ENCODE measurements at places on chromosomes 5 and 9.

DNA sequence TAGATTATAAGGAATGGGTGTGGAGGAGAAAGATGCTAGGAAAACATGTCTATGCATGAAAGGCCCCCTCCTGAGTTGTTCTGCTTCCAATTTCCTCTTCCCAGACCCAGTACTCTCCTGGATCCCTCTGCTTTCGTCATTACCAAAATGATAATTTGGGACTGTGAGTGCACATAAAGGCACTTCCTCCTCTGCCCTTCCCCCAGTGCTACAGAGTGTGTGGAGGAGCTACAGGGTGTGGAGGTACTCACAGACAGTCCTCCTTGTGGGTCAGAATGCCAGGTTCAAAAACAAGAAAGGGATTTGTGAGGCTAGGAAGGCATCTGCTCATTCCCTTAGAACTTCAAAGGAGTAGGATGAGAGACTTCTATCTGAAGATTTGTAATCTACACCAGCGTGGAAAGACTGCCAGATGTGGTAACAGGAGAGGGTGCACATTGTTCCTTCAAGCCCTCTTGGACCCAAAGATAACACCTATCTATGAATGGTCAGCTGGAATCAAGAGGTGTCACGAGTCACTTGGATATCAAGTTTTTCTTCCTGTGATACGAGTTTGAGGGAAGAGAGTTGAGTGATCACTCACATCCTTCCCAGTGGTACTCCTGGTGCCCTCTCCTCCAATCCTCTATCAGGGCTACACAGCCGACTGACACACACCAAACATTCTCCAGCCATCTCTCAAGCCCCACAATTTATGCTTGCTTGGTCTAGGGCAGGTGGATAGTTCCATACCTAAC is 201.1 kb downstream of the EPB41L4A start:
- DNase-seq = no peak

GRCh38 chr5:179235416-179236400 is 109.6 kb downstream of the ADAMTS2 start:
- DNase-seq = no peak

- DNase-seq = no peak
These were observed 203.0 kb upstream of the TUT7 start for GRCh38 chr9:86557063-86557766.

DNA sequence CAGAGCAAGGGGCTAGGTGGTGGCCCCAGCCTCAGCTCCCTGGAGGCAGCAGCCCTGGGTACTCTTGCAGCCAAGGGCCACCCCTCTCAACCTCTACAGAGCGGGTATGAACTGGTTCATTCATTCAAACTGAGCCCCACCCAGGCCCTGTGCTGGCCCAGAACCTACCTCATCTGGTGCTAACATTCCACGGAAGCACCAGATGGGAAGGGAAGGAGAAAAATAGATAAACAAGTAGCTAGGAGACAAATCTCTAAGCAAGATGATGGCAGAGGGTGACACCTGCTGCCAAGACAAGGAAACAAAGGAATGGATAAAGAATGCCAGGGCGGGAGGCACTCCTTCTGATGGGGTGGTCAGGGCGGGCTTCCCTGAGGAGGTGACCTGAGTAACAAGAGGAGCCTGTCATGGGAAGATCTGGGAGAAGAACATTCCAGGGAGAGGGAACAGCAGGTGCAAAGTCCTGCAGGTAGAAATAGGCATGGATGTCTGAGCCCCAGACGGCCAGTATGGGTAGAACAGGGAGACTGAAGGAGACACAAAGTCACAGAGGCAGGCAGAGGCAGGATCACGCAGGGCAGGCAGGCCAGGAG is 6.1 kb downstream of the ST6GALNAC4 start:
- DNase-seq = no peak

GRCh38 chr5:160278343-160278742 is 34.0 kb downstream of the CCNJL start:
- DNase-seq = no peak

- no peak for DNase-seq
These were observed 72.9 kb downstream of the TARS1 start for GRCh38 chr5:33513462-33514185.

GRCh38 chr5:87210076-87210475 is 57.6 kb upstream of the RASA1 start:
- no peak for DNase-seq

GRCh38 chr9:116475201-116475600 is 211.9 kb upstream of the TRIM32 start:
- no peak for DNase-seq

GRCh38 chr5:34844106-34844505 is 5.1 kb downstream of the TTC23L start:
- no peak for DNase-seq

DNA sequence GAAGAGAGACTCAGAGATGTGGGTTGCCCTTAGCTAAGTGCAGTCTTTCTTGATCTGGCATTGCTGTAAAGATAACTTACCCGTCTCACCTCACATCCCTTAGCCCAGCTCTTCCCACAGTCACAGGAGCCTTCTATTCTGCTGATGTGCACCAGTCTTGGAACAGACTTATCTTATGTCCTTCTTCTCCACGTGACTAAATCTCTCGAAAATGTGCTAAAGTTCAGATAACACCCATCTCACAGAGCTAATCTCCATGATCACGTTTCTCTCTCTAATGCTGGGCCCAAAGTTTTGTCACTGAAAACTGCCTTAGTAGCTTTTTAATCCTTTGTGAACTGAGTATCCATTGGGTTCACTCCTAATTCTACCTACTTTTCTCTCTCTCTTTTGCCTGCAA is 16.7 kb downstream of the SLC36A1 start:
- no peak for DNase-seq

DNA sequence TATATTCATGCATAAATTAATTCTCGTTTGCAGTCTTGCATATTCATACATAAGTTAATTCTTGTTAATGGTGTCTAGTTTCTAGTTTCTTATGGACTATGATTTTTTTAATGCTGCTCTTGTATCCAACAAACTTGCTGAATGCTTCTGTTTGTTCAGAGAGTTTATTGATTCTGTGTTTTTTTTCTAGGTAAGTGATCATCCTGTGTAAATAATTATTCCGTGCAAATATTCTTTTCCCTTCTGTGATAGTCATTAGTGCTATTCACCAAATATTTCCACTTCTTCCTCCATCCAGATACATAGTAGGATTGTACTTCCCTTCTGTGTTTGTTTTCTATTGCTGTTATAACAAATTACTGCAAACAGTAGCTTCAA is 35.8 kb upstream of the SHISAL2B start:
- DNase-seq = no peak

DNA sequence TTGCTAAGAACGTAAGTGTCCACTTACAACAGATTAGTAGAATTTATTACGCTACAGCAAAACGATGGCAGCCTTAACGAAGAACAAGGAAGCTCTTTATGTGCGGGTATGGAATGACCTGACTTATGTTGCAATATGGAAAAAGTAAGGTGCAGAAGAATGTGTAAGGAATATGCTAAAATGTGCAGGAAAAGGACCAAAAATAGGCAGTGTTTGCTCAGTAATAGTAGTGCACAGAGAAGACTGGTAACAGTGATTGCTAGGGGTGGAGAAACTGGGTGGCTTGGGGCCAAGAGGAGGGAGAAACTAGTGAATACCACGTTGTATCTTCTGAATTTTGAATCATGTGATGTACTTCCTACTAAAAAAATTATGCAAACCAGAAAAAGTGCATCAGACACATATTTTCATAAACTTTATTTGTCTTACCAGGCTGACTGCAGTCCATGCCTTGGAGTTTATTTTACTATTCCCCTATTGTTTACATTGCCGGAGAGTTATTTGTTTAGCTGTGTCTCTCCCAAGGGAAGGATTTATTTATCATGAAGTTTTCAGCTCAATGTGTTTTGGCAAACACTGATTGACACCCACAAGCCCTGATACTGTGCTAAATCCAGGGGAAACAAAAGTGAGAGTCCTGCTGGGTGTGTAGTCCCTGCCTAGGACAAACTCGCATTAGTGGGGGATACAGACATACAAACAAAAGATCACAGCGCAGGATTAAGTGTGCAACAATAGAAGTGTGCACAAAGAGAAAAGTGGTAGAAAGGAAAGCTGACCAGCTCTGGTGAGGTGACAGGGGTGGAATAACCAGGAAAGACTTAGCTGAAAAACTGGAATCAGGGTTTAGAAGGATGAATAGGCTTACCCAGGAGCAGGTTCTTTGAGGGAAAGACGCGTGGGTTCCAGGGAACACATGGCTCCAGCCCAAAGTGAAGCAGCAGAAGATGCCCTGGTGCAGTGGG is 34.0 kb upstream of the ZNF484 start:
- DNase-seq = no peak

DNA sequence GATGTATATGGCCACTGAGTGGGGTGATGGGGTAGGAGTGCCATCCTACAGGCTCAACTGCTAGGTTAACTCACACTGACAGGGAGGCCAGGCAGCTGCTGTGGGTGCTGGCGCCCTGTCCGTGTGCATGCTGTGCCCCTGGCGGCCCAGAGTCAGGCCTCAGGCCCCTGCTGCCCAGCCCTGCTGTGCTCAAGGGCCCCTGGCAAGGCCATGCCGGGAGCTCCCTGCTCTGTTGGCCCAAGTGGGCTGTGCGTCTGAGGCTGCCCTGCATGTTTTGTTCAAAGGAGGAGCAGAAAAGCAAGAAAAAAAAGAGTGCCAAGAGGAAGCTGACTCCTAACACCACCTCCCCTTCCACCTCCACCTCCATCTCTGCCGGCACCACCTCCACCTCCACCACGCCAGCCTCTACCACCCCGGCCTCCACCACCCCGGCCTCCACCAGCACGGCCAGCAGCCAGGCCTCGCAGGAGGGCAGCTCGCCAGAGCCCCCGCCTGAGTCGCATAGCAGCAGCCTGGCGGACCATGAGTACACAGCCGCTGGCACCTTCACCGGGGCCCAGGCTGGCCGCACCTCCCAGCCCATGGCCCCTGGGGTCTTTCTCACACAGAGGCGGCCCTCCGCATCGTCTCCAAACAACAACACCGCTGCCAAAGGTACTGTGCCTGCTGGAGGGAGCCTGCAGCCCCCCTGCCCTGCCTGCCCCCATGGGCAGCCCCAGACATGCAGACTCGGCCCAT is 100.1 kb downstream of the PHF2 start:
- no peak for DNase-seq

GRCh38 chr5:73705364-73705763 is 79.4 kb downstream of the ARHGEF28 start:
- DNase-seq = no peak

DNA sequence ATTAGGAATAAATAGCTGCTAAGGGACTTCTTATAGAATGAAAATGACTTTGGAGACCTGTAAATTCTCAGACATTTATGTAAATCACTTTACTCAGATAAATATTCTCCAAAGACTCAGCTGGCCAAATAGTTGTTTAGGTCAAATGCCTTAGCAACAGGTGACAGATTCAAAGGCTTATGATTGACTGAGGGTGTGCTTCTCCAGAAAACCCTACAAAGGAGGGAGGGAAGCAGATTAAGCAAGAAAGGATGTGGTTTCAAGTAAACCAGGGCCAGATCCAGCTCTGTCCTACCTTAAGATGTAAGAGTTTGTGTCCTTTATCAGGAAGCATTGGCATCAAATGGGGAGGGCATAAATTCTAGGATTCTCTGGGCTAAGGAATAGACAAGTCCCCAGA is 433.0 kb downstream of the TLE1 start:
- no peak for DNase-seq

DNA sequence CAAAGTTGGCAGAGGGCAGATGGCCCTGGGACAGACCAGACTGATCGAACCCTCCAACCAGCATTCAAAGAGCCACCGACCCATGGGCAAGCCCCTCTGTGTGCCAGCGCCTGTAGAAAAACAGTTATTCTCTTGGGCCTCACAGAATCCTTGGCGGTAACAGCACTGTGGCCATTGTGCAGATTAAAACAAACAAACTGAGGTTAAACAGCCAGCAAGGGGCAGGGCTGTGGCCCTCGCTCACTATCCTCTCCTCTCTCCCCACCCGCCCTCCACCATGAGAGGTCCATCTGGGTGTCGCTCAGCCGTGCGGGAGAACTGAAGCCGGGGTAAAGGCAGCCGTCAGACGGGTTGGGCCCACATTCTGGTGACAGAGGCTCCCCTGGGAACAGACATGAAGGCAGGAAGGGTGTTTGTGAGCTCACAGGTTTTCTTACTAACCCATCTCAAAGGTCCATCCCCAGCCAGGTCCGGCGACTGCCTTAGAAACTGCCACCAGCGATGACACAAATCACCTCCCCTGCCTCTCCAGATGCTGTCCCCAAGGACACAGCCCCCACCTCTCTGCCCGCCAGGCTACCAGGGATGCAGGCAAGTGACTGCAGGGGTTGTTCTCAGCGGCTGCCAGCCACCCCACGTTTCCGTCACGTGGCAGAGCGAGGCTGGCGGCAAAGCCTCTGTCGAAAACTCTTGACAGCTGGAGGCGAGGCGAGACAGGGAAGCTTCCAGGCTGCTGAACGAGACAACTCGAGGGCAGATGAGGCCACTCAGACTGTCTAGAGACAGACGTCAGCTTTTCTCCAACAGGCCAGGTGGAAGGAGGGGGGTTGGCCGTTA is 75.8 kb upstream of the SARDH start:
- no peak for DNase-seq

GRCh38 chr5:458547-459353 is 15.8 kb downstream of the EXOC3 start:
- peak; percentile 84 for DNase-seq

DNA sequence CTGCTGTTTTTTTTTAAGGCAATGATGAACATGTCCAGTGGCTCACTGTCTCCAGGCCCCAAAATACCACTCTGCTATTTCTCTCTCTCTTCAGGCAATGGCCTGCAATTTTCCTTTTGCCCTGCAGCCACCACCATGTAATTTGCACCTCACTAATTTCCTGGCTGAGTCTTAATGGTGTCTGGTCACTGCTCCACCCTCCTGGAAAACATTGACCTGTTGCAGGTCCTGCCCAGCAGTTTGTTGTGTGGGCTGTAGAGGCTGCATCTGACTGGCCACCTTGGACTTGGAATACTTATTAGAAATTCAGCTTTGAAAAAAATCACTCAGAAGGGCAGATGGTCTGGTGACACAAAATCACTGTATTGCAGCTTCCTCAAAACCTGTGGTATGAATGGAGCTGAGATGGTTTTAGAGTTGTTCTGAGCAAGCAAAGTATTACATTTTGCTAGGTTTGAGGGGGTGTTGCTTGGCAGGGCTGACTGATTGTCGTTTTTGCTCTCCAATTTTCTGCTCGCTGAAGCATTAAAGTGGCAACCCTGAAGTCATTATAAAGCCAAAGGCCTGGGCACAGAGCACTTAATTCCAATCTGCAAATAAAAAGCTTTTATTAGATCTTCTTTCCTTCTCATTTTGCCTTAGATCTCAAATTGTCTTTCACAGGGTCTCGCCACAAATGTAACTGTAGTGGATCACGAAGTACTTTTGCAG is 134.8 kb downstream of the TMEM174 start:
- DNase-seq = no peak

DNA sequence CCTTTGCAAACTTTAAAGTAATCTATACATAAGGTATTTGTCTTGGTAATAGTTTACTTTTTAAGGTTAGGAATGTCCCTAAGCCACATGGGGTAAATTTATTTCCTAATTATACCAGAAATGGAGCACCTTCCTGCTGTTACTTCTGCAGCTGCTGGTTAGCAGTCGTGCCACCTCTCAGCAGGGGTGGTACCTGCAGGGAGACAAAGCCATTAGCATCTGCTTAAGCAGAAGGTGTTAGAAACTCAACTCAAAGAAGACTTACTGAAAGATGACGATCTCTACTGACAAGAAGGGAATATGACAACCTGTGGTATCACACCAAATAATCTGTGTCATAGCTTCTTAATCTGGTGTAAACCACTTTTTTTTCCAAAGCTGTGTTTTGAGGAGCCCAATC is 173.7 kb downstream of the BRINP1 start:
- no peak for DNase-seq

Data from stimulated activated CD4-positive, alpha-beta T cell treated with anti-CD3 and anti-CD28 coated beads, Interleukin-15, amount 100 ng/mL, for 24 hours (primary cell).